Activated CD8-positive, alpha-beta memory T cell treated with anti-CD3 and anti-CD28 coated beads for 1 hour (primary cell): ENCODE measurements at places on chromosomes 4 and X.

GRCh38 chrX:46436744-46437143 is 108.5 kb downstream of the ZNF674 start:
- DNase-seq: no peak

- DNase-seq: no peak
Observed at GRCh38 chrX:72102126-72102525, 29.6 kb downstream of the RTL5 start.

- DNase-seq: no peak
Observed at GRCh38 chrX:15472531-15472930, 20.6 kb downstream of the PIR start.

GRCh38 chr4:108114503-108114902 is 54.2 kb downstream of the LEF1 start:
- DNase-seq: no peak

DNA sequence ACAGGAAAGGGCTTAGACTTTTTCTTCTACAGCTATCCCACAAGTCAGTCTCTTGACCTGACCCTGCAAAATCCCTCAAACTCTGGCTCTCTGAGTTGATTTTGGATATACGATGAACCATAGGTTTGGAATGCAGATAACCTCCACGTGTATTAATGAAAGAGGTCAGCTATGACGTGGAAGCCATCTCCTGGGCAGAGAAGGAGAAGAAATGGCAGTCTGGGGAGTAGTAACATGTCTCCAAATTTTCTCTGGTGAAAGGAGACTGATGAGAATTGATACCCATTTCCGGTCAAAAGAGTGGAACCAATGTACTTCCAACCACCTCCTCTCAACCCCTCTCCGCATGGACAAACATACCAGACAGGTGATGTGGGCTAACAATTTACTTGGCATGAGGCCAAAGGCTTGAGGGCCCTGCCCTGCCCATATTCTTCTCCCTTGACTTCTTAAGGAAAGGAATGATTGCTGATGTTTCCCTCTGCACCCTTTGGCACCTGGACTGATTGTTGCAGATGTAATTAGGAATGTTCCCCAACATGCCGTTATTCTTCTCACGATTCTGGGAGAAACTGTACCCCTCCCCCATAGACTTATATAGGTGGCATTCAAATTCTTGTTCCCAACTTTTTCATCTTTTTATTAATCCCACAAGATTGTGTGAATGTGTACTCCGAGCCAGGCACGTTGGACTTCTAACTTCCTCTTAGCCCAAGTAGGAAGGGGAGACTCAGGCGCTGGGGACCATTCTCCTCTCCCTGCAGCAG is 580 bp upstream of the PLS3 start:
- DNase-seq: no peak

DNA sequence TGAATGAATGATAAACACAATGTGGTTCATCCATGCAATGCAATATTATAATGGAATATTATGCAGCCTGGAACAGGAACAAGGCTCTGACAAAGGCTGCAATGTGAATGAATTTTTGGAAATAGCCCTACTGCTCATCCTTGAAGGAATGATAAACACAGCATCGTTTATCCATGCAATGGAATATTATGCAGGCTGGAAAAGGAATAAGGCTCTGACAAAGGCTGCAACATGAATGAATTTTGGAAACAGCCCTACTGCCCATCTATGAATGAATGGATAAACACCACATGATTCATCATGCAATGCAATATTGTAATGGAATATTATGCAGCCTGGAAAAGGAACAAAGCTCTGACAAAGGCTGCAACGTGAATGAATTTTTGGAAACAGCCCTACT is 159.4 kb downstream of the CRLF2 start:
- no peak for DNase-seq

DNA sequence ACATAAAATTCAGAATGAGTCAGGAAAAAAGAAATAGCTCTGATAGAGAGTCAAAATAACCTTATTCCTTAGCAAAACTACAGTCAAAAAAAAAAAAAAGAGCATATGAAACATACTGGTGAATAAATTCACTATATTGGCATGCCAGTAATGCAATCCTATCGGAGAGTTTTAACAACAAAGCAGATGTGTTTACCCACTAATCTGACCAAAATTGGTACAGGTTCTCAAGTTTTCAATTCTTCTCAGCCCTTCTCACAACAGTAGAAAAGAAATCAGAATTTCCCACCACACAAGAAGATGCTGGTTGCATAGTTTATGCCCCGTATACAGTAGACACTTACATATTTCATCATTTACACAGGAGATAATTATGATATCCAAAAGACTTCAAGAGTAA is 59.4 kb downstream of the LCORL start:
- no peak for DNase-seq

DNA sequence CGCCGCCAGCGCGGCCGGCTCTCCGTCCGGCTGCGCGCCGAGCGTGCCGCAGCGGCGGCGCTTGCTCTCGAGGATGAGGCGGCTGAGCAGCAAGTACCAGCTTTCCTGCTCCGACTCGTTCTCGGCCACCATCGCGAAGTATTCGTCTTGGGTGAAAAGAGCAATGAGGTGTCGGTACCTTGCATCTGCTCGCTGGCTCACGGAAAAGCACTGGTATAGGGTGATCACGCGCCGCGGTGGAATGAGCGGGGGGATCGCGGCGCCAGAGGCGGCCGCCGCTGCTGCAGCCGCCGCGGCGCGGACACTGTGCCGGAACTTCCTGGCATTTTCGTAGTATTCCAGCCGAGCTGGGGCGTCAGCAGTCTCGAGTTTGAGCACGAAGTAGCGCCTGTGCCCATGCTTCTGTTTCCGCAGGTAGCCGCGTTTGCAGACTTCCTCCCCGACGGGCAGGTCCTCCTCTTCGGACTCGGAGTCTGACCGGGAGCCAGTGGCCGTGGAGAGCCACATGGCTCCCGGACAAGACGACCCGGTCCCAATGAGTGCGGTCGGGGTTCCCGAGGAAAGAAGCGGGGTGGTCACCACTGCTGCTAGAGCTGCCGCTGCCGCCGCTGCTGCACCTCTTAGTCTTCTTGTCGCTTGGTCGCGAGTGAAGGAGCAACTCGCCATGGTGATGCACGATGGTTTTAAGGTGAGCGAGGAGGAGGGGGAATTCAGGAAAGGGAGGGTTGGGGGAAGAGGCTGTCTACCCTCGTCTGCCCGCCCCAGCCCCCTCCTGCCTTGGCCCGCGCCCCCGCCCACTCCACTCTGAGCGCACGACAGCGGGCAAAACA is 469 bp downstream of the IRS4 start:
- no peak for DNase-seq

DNA sequence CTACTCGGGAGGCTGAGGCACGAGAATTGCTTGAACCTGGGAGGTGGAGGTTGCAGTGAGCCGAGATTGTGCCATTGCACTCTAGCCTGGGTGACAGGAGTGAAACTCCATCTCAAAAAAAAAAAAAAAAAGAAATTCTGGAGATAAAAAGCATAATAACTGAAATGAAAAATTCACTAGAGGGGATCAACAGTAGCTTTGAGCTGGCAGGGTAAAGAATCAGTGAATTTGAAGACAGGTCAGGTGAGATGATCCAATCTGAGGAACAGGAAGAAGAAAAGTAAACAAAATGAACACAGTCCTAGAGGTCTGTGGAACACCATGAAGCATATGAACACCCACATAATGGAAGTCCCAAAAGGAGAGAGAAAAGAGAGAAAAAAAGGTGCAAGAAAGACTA is 15.0 kb downstream of the TIMP1 start:
- no peak for DNase-seq

GRCh38 chrX:721354-721753 is 90.8 kb downstream of the SHOX start:
- no peak for DNase-seq

GRCh38 chr4:131427000-131427399 is 1722.1 kb upstream of the PCDH10 start:
- DNase-seq: no peak

DNA sequence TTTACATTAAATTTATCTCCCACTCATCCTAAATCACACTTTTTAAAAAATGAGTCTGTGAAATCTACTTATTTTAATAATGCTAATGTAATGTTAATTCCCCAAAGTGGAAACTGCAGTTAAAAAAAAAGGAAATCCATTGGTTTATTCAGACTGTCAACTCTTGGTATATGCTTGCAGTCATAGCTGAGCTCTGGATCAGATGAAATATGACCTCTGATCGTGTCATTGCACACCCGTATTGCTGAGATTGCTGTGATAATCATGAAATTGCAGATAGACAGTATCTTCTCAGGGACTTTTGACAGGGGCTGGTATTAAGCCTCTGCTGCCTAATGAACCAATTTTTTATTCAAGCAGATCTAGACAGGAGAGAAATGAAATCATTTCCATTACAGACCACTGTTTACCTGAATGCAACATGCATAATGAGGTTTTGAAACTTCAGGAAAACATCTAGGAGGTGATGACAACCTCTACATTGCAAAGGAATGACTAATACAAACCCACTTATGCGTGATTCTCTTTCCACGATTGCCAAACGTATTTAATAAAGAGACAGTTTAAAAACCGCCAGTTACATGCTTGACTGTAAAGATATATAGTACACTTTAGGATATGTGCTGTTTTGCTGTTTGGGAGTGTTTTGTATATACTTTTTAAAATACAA is 138.3 kb upstream of the PUDP start:
- no peak for DNase-seq

DNA sequence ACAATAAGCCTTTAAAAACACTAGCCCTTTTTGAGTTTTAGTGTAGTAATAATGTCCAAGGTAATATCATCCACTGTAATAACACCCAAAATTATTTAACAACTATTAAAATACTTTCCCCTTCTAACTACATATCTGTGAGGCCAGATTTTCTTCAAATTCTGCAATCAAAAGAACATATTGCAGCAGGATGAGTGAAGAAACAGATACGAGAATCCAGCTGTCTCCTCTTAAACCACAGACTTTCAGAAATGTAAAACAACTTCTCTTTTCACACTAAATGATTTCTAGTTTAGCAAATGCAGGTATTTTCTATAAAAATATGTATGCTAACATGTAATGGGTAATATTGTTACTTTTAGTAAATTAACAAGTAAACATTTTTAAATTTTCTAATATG is 148.9 kb downstream of the PRDM5 start:
- DNase-seq: no peak

DNA sequence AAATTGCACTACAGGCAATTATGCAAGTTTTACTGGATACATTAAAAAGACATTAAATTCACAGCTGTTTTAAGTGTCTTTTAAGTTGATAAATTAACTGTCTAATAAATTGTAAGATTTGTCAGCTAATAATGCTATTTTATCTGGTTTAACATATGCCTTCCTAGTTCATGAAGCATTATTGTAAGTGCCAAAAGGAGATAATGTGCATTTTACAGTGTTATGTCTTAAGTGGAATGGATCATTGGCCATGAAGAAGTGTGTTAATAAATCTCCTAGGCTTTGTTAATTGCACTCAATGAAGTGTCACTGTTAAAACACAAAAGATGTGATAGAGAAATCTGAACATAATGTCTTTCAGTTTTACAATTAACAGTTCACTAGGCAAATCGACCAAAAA is 784.3 kb upstream of the POU3F4 start:
- no peak for DNase-seq

DNA sequence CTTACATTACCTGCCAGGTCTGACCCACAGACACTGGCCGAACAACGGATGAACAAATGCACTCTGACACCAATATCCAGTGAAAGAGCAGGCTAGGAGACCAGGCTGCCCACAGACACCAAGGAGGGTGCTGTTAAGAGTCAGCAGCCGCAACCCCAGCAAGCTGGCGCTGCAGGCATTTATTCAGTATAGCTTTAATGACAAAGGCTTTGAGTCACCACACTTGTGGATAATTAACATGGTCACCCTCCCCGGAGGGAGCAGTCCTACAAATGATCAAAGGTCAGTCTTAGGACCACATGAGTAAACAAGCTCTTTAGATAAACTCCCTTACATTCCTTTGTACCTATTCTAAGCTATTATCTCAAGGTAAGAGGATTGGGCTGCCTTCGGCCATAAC is 368.5 kb upstream of the GRID2 start:
- no peak for DNase-seq

DNA sequence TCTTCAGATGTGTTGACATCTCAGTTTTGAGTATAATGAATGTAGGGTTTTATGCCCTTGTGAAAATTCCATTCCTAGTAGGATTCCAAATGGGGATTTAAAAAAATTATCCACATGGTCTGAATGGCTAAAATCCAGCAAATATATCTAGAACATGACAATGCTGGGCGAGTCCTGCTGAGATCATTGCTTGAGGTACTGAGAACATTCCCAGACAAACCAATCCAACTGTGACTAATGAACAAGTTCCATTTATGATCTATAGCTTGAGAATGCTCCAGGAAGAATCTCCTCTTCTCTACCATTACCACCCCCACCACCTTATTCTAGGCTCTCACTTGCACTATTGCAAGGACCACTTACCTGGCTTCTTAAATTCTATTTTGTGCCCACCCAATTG is 77.2 kb upstream of the IL1RAPL2 start:
- no peak for DNase-seq

DNA sequence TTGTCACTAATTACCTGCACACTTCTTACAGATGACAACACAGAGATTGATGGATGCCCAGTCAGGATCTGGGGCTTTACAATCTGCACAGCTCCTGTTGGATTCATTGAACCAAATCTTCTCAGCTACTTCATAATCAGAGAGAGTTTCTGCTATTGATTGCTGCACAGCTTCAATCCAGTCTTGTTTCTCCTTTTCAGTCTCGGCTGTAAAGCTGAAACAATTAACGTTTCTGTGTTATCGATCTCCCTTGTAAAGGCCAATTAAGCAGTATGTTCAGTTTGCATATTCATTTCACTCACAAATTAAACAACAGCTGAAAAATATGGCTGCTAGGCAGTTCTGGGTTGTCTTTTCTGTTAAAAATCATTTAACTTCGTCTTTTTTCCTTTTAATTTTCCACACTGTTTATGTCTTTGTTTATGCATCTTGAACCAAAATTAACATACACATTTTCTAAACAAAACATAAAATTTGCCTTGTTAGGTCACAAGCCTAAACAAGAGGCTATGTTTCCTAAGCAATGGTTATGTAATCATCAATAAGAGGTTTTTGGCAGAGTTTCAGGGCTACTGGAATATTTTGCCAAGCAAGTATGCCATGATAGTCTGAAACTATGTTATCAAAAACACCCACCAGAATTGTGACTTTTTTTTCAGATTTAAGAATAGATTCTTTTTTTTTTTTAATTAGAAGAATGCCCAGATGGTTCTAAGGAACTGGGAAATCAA is 79.2 kb downstream of the ARAP2 start:
- DNase-seq: no peak

GRCh38 chrX:151000861-151001331 is 17.8 kb downstream of the HMGB3 start:
- no peak for DNase-seq

DNA sequence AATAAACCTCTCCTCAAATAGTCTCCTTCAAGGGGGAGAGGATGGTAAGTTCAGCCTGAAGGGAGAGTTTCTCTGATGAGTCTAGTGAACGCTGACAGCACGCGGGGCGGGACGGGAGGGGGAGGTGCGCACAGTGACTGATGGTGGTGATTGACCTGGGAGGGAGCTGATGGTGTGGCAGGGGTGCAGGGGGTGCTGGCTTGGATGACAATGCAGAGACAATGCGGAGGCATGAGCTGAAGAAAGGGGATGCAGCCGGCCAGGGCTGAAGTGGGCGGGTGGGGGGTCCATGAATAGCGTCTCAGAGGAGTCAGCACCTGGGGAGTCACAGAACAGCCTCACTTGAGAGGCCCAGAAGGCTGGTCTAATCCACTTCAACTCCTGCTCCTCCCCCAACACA is 142.5 kb upstream of the PJA1 start:
- no peak for DNase-seq
